ENCODE measurements at places on chromosomes 5 and 9.

DNA sequence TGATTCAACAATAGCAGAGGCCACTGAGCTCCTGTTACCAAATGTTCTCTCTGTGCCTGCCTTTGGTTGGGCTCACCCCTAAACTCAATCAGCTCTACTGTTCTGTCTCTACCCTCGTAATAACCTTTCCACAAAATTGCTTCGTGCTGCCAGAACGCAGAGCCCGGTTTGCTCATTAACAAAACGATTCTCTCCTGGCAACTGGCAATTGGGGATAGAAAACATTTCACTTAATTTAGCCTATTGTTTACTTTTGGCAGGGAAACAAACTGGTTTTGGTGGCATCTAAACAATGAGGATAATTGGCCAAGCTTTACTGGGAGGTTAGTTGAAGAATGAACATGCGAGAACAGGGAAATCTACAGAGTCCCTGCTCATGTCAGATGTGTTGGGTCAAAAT, 56.6 kb downstream of the SLC28A3 start:
- no peak for DNase-seq

DNA sequence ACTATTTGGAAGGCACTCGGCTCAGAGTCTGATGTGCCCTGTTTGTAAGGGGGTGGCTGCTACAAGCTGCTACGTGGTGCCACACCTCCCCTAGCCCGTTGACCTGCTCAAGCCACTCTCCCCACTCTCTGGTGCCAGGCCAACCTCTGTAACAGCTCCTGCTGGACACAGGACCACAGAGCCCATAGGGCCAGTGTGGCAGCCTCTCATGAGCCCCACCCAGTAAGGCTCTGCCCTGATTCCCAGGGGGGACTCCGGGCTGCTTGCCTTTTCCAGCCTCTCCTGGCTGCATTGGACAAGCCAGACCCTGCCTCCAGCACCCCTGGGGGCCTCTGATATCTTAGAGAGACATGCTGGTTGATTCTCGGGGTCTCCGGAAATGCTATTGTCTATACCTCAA, 53.3 kb upstream of the ANGPTL2 start:
- no peak for DNase-seq

GRCh38 chr5:53943938-53944337, 366.4 kb downstream of the ARL15 start:
- no peak for DNase-seq

GRCh38 chr9:68751556-68751955, 46.5 kb downstream of the PIP5K1B start:
- DNase-seq = no peak

DNA sequence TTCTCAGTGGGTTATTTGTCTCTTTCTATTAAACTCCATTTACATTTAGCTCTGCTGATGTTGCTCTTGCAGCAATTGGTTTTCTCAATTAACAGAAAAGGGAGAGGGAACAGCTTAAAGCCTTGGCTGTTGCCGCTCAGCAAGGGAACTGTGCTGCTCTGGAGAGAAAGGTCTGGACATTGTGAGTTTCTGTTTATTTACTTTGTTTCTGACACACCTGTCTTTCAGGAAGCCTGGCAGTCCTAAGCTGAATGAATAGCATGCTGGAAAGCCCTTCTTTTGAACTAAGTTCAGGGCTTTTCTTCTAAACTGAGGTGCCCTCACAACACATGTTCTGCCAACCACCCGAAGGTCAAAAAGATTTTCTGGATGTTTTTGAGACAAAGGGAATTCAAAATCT, 491.9 kb downstream of the PDE4D start:
- no peak for DNase-seq

DNA sequence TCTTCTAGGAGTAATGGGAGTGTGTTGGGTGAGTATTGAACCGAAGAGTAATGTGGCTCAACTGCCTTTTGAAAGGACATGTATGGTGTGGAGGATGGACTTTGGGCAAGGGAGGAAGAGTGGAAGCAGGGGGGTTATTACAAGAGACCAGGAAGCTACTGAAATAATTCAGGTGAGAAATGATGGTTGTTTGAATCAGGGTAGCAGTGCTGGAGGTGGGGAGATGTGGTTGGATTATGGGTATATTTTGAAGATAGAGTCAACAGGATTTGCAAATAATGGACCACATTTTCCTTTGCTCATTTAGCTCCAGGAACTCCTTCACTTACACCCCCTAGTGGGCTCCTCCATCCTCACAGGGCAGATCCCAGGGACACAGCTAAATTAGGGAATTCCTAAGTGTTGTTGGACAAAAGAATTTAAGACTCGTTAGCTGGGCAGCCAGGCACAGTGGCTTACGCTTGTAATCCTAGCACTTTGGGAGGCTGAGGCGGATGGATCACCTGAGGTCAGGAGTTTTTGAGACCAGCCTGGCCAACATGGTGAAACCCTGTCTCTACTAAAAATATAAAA, 1.2 kb upstream of the SLC4A9 start:
- DNase-seq = no peak

GRCh38 chr5:80960531-80961375, 590 bp downstream of the RASGRF2 start:
- DNase-seq = peak; percentile 54

DNA sequence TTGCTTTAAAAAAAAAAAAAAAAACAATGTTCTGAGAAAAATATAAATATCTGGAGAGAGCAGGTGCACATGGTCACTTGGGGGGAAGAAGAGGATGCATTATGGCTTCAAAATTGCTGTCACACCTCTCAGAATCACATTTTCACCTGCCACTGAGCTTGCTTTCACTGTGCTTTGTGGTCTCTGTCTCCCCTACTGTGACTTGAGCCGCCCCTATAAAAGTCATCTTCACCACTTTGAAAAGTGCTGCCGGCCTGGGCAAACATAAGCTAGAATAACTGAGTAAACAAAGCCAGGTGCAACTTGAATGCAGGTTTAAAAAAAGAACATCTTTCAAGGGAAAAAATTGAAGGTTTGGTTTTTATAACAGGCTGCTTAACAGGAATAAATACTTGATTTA, 368.1 kb upstream of the GRIA1 start:
- DNase-seq = no peak

GRCh38 chr5:134098690-134099089, 15.8 kb upstream of the TCF7 start:
- no peak for DNase-seq

DNA sequence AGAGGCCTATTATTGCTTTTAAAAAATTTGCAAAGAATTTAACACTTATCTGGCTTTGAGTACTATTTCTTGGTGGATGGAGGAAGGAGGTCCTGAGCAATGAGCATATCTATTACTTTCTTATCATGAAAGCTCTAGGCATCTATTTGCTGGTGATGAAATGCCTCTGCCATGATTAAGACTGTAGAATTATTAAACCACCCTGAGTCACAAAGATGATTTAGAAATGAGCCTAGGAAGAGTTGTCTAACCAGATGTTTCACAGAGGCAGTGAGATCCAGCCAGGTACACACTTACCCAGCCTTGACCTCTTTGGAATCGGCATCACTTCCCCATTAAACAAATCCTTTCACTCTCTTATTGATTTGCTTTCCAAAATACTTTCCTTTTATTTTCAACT, 304.4 kb upstream of the KIF2A start:
- DNase-seq = no peak

- no peak for DNase-seq
Measured at GRCh38 chr9:109242741-109243140, 75.7 kb upstream of the FRRS1L start.

GRCh38 chr5:91070761-91071550, 312.2 kb downstream of the ARRDC3 start:
- DNase-seq = no peak

GRCh38 chr9:113247640-113248039, 26.3 kb downstream of the SLC31A1 start:
- no peak for DNase-seq

- no peak for DNase-seq
Measured at GRCh38 chr5:138096363-138096762, 12.5 kb downstream of the WNT8A start.

DNA sequence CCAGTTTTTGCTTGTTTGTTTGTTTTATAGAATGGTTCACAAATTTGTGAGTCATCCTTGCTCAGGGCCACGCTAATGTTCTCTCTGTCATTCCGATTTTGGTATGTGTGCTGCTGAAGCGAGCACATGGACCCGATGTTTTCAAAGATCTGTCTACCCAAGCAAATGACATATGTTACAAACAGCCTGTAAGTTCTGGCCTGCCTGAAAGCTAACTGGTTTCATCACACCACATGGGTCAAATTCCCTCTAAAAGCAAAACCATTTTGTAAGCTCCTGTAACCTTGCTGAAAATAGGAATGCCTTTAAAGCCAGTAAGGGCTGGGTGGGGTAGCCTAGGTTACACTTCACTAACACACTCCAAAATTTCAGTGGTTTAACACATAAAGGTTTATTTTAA, 25.4 kb downstream of the DMRT3 start:
- DNase-seq = no peak

- DNase-seq = no peak
Measured at GRCh38 chr5:143987751-143988560, 176.0 kb downstream of the HMHB1 start.

- DNase-seq = no peak
Measured at GRCh38 chr5:169765176-169765996, 128.3 kb downstream of the DOCK2 start.

DNA sequence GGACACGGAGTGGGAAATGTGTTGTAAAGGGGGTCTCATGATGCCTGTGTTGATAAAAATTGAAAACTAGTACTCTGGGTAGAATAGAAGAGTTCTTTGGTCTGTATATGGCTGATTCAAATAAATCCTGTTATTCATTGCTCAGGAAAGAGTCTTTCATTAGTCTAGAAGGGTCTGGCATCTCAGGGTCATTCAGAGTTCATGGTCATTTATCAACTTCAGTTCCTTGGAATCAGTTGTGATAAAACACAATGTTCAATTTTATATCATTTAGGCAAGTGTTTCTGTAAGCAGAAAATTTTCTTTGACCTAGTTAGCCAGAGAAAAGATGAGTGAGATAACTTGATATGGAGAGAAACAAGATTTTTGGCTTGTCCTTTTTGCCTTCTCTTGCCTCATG, 36.3 kb downstream of the SPATA31D1 start:
- DNase-seq = no peak

Data from stimulated activated CD4-positive, alpha-beta T cell treated with anti-CD3 and anti-CD28 coated beads, Interleukin-4, amount 100 ng/mL, for 1 hour (primary cell).